Left renal pelvis (tissue), 4 donors: ENCODE measurements at places on chromosomes 6 and 20.

- no peak for DNase-seq
These were observed 180.2 kb upstream of the CCN2 start for GRCh38 chr6:132131351-132131750.

DNA sequence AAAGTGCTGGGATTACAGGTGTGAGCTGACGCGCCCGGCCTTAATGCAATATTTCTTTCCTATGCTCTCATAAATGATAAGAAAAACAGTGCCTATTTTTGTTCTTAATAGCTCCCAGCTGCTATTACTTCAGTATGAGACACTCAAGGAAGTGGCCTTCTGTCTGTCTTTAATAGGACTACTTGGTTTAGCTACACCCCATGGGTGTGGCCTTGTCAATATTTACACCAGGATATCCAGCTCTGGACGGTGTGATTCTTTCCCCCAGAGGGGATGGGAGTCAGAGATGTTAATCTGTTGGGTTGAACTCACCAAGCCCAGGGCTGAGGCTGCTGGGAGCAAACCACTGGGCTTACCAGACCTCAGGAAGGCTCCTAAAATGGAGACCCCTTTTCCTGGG, 134.2 kb downstream of the CEP57L1 start:
- DNase-seq = no peak

GRCh38 chr6:107941627-107942026, 16.4 kb downstream of the SEC63 start:
- DNase-seq = no peak

DNA sequence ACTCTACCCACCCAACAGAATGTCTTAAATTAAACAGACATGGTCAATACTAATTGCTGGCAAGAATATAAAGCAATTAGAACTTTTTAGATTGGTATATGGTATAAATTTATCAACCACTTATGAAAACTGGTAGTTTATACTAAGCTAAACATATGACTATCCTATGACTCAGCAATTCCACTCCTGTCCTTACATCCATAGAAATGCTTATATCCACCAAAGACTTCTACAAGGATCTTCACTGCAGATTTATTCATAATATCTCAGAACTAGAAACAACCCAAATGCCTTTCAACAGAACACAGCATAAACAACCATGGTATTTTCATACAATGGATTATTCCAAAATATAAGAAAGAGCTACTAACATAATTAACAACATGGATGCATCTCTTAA, 4.6 kb downstream of the ZNF184 start:
- DNase-seq = no peak

DNA sequence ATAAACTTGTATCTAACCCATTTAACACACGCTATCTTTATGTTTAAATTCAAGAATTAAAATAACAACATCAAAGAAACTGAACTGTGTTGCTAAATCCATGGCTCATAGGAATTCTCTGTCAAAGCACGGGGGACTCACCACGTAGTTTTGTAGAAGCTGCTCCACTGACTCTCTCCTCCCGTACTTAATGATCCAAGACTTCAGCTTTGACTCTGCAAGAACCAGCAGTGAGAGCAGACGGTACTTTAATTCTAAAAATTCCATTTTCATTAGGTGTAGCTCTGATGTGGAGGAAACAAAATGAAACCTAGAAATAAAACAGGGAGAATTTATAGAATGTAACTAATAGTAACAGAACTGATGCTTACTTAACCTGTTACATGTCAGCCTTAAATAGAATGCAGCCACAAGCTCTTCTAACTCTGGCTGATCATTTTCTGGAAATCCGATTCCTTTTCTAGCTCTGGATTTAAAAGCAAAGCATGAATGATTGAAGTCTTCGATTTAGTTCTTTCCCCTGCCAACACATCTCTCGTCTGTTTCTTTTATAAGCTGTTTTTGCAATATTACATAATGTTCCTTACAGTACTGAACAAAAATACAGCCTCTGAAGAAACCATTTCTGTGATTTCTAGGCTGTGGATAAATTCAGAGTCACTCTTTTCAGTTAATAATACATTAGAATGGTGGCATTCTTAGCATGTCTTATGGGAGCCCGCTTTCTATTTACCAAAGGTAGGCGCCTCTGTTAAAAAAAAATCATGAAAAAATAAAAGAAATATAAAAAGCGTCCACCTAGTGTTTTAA, 165.5 kb downstream of the SYNE1 start:
- DNase-seq = peak; percentile 55

- no peak for DNase-seq
These were observed 216.2 kb downstream of the CD83 start for GRCh38 chr6:14333556-14334305.

- DNase-seq = no peak
These were observed 65.7 kb downstream of the NKAIN2 start for GRCh38 chr6:123869334-123869733.

GRCh38 chr6:8837343-8837742, 402.0 kb upstream of the SLC35B3 start:
- no peak for DNase-seq

- no peak for DNase-seq
These were observed 36.4 kb upstream of the SASH1 start for GRCh38 chr6:148306286-148306685.

DNA sequence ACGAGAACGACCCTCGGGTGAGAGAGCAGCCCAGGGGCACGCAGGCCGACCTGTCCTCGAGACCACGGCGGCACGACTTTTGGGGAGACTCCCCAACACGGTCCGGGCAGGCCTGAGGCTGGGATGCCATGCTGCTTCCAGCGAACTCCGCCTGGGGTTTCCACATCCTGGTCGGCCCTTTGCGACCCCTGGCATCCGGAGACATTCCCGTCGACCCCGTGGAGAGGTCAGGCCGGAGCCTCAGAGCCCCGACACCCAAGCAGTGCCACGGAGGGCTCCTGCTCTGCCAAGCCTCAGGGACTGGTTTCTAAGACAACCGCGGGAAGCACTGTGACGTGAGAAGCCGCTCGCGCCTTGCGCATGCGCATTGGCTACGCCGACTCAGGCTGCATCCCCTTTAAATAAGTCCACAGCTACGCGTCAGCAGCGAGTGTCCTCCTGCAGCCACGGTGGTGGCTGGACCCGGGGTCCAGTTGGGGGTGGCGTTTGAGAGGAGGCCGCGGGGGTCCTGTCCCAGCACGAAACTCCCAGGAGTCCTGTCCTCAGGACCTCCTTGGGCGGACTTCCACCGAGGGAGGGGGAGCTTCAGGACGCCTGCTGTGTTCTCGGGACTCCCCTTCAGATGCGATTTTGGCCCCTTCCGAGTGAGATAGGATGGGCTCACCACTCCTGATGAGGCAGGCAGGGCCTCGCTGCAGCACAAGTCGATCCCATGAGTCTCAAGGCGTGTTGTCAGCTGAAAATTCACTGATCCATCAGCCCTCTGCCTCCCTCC, 1089.3 kb upstream of the DEFB115 start:
- no peak for DNase-seq
